Hematopoietic multipotent progenitor cell treated with erythropoietin and hydrocortisone succinate and interleukin-3 and kit ligand, for 15 days (in vitro differentiated cells): ENCODE measurements at places on chromosomes 1 and 21.

GRCh38 chr1:8395433-8395866 is 77.5 kb downstream of the SLC45A1 start:
- no peak for DNase-seq

- DNase-seq: no peak
Observed at GRCh38 chr21:29056005-29056404, 17.4 kb downstream of the CCT8 start.

- DNase-seq: no peak
Observed at GRCh38 chr1:76862447-76862846, 4.8 kb upstream of the ST6GALNAC5 start.

- DNase-seq: peak; percentile 32
Observed at GRCh38 chr1:36365381-36365780, 20.3 kb downstream of the STK40 start.

DNA sequence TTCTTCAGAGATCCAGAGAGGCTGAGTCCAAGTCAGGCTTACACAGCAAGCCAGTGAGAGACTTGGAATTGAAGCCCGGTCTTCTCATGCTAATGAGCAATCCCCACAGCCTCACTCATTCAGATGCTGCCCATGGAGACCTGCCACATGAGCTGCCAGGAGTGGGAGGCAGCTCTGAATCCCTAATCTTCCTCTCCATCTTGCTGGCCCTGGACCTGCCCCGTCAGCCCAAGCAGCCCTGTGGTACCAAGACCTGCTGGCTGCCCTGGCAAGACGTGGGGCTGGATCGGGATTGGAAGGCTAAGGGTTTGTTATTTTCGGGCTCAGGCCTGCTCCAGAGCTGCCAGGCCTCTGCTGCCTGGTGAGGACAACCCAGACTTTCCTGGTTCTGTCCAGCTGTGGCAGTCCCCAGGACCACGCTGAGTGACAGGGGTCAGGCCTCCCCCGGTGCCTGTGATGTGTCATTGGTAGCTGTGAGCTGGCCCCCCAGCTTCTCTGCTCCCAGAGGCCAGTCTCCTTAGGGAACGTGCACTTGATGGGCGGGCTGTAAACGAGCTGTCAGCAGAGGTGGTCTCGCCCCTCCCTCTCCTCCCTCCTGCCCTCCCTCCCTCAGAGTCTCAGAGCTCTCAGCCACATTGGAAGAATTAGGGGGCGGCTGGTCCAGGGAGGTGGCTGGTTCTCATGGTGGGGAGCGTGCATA is 135.0 kb downstream of the FOXD2 start:
- no peak for DNase-seq

- no peak for DNase-seq
Observed at GRCh38 chr1:79507770-79508169, 501.2 kb upstream of the ADGRL4 start.

DNA sequence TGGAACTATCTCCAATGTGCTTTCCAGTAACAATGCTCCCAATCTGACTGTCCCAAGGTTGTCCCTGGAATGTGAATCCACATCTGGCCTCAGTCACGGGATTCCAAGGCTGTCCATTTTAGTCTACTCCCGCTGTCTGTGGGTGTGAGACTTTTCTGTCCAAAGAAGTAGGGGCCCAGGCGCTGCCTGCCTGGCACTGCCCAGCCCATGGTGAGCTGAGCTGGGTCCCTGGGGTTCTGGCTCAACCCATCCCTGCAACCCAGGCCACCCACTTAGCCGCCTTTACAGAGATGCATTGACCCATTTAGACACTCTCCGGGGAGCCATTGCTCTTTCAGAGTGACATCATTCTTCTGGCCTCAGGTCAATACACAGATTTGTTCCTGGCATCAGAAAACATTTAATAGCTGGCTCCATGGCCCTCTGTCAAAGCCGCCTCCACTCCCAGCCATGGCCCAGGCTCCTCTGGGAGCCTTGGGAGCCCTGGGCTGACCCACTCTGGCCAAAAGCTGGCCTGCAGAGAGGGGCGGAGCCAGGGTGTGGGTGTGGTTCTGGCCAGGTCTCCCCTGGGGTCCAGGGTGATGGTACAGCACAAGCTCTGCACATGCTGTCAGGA is 47.2 kb upstream of the PAX7 start:
- DNase-seq: no peak

- no peak for DNase-seq
Observed at GRCh38 chr1:235960809-235961208, 94.1 kb upstream of the LYST start.
